ENCODE measurements at places on chromosomes 4 and X.

DNA sequence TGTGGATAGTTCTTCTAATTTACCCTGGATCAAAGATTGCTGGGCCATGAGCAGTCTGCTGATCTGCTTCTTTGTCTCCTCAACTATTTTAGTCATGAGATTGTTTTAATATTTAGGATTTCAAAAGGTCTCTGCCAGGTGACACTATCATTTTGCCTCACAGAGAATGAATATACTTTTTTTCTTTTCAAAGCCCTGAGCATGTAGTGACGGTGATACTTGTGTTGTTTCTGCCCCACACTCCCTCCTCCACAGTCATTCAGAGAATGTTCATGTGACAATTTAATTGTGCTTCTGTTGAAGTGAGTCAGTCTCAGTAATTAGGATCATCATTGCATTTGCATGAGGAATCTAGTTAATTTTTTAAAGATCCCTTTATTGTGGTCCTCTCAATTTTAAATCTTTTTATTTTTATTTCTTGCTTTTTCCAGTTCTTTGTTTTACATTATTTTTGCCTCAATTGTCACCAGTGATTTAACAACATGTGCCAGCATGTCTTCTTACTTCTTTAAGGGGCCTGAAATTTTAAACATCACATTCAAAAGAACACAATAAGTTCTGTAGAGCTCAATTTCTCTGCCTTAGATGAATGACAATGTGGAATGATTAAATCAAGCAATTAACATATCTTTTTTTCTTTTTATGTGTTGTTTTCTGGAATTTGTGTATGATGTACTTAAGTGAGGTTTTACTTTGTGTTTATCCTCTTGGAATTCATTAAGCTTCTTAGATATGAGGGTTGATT lies 12.3 kb downstream of the MMRN1 start:
- no peak for DNase-seq

DNA sequence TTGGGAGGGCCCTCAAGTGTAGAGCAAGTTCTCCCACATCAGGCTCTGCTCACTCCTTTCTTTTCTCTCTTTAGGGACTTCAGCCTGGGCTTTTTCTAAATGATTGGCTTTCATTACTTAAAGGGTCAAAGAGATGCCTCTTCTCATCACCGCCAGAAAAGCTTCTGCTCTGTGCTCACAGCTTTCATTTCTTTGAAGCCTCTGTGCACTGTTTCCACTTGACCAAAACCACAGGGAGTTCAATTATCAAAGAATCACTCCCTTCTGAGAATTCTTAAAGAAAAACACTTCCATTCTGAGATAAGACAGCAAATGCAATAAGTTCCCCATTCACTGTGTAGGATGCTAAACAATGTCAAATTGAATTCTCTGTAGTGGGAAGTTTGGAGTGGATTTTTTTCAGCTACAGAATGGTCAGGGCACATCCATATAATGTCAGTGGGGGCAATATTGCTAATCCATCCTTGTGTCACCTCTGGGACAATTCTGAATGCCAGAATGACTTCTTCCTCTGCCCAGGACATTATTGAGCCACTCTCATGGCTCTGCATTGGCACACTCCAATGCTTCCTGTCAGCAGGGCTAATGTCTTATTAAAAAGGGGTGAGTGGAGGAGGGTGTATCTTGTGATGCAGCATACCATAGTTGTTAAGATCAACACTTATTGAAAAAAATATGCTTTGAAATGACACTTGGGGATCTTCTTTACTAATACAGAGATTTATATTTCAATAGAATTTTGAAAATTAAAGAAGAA lies 217.6 kb downstream of the SNCA start:
- no peak for DNase-seq

DNA sequence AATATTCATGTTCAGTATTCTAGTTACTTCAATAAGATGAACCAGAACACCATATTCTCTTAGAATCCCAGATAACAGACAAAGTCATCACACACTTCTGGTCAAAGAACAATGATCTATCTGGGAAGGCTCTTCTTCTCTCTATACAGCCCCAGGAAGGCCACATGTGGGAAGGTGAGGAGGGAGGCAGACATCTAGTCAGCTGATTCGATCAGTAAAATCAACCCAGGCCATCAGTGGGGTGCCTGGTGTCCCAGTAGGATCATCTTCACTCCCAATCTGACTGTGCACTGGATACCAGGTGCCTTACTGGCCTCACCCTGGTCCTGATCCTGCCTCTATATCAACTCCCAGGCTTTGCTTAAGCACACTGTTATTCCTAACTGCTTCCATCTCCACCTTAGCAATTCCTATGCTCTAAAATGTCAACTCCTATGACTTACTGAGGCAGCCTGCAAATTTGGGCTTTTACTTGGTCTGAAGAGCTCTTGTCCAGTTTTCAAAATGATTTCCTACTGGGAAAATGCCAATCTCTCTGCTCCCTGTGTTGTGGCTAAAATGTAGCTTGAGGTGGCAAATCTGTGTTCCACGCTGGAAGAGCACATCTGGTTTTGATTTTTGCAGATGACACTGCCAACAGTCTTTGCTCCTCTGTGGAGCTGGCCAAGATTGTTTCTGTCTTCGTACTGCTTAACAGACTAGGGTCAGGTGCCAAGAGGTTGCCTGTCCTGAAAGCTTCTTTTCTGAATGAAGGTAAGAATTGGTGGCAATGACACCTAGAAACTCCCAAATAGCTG lies 128.7 kb downstream of the MGST2 start:
- DNase-seq: peak; percentile 7

DNA sequence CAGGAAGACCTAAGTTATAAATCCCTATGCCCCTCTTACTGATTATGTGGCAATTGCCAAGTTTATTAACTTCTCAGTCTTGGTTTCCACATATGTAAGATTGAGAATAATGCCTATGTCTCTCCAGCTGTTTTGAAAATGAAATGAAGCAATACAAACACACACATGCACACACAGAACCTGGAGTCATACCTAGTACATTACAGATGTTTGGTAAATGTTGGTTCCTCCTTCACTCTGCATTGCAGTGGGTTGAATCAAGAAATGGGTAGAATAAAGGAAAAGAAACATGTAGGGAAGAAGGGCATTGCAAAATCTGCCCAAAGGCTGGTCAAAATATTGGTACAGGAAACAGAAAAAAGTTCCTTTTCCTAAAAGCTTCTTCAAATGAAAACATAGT lies 309.9 kb upstream of the EMCN start:
- DNase-seq: no peak
